ENCODE measurements at places on chromosomes 4 and X. TPM values are rescaled to one million over a fixed set of nuclear protein-coding genes. Genes with fewer than 3 reads are reported as not detected.

TMEM154 gene
- 0.58 TPM for polyA plus RNA-seq

WDR17 gene
- polyA plus RNA-seq, result 1.1 TPM

DCAF8L2 gene
- 0.33 TPM for polyA plus RNA-seq

ZNF711 gene
- polyA plus RNA-seq, result 3.8 TPM

RAB9B gene
- polyA plus RNA-seq, result 0.64 TPM

MAGEA8 gene
- 0.15 TPM for polyA plus RNA-seq

DGAT2L6 gene
- not detected for polyA plus RNA-seq

PNCK gene
- polyA plus RNA-seq, result 2.5 TPM

TMPRSS11D gene
- 0.02 TPM for polyA plus RNA-seq

TMEM156 gene
- polyA plus RNA-seq, result 0.15 TPM

LINC00632 gene
- polyA plus RNA-seq, result 1.2 TPM

CTAG2 gene
- polyA plus RNA-seq, result 3.7 TPM

NPY2R gene
- 0.05 TPM for polyA plus RNA-seq

MTHFD2L gene
- polyA plus RNA-seq, result 4.8 TPM

ADRA2C gene
- 0.36 TPM for polyA plus RNA-seq

MAGEA12 gene
- 81.1 TPM for polyA plus RNA-seq

HTRA3 gene
- polyA plus RNA-seq, result not detected

IL21 gene
- polyA plus RNA-seq, result not detected

F11 gene
- polyA plus RNA-seq, result not detected

Measured in SK-N-SH (cell line).